ENCODE measurements at places on chromosomes 6 and 20. TPM values are rescaled to one million over a fixed set of nuclear protein-coding genes. Genes with fewer than 3 reads are reported as not detected.

DNA sequence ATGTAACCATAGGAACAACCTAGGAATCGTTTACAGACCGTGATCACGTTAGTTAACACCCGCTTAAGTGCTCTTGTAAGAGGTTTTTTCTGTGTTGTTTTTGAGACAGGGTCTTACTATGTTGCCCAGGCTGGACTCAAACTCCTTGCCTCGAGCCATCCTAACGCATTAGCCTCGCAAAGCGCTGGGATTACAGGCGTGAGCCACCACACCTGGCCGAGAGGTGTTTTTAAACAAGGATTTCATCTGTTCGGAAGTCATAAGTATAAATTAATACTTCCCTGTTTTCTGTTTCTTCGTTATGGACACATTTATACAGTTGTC is 727 bp downstream of the MRS2 start:
- H3K4me3 ChIP-seq: peak overlapping the region; percentile 100
- H3K36me3 ChIP-seq: no peaks in the 10 kb centered on the region
- no peaks in the 10 kb centered on the region for H3K27me3 ChIP-seq

- H3K36me3 ChIP-seq: no peaks in the 10 kb centered on the region
- no peak for DNase-seq
- no peaks in the 10 kb centered on the region for H3K27me3 ChIP-seq
Measured at GRCh38 chr20:61092251-61092650, 159.8 kb upstream of the CDH4 start.

GRCh38 chr6:50524341-50524740 is 189.0 kb upstream of the TFAP2D start:
- H3K4me3 ChIP-seq: no peak overlapping the region
- H3K27ac ChIP-seq: no peak overlapping the region
- no peak for DNase-seq
- H3K4me1 ChIP-seq: no peaks in the 10 kb centered on the region

- no peak overlapping the region for H3K4me3 ChIP-seq
- no peaks in the 10 kb centered on the region for H3K27me3 ChIP-seq
- no peaks in the 10 kb centered on the region for H3K4me1 ChIP-seq
- no peak for DNase-seq
Measured at GRCh38 chr6:119284861-119285521, 64.6 kb downstream of the MAN1A1 start.

DNA sequence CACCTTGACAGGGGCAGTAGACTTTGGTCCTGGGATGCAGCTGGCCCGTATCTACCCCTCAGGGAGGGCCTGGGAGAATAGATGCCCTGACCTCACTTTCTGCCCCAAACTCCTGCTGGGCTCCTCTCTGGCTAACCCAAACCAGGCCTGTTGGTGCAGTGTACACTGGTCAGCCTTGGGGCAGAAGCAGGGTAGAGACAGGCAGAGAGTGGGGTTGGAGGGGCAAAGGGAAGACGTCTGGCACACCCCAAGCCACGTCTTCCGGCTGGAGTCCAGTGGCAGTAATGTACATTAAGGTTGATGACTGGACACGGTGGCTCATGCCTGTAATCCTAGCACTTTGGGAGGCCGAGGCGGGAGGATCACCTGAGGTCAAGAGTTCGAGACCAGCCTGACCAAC is 9.3 kb downstream of the DDR1 start:
- no peaks in the 10 kb centered on the region for H3K4me1 ChIP-seq
- DNase-seq: no peak
- H3K36me3 ChIP-seq: peaks cover 89% of the 10 kb centered on the region

TFAP2B gene
- total RNA-seq: not detected

DNA sequence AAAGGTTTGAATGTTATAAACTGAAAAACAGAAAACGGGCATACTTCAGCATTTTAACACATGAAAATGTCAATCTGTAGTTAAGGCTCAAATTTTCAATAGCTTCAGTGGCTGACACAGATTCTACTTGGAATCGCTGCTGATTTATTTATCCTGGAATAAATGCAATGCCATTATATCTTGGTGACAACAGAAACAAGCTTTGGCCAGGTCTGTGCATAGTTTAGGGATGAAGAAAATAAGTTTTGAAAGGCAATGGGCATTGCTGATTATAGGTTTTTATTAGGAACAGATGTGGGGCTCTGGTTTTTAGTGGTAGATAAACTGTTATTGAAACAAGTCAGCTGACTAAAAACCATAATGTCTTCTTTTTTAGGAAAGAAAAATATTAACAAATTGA is 96.8 kb upstream of the SOX4 start:
- H3K27ac ChIP-seq: no peak overlapping the region
- no peaks in the 10 kb centered on the region for H3K36me3 ChIP-seq
- H3K27me3 ChIP-seq: no peaks in the 10 kb centered on the region

- H3K27ac ChIP-seq: no peak overlapping the region
- H3K36me3 ChIP-seq: peaks cover 4% of the 10 kb centered on the region
- DNase-seq: no peak
- H3K4me1 ChIP-seq: no peaks in the 10 kb centered on the region
- H3K4me3 ChIP-seq: no peak overlapping the region
Measured at GRCh38 chr20:54611708-54612412, 136.5 kb downstream of the DOK5 start.

DNA sequence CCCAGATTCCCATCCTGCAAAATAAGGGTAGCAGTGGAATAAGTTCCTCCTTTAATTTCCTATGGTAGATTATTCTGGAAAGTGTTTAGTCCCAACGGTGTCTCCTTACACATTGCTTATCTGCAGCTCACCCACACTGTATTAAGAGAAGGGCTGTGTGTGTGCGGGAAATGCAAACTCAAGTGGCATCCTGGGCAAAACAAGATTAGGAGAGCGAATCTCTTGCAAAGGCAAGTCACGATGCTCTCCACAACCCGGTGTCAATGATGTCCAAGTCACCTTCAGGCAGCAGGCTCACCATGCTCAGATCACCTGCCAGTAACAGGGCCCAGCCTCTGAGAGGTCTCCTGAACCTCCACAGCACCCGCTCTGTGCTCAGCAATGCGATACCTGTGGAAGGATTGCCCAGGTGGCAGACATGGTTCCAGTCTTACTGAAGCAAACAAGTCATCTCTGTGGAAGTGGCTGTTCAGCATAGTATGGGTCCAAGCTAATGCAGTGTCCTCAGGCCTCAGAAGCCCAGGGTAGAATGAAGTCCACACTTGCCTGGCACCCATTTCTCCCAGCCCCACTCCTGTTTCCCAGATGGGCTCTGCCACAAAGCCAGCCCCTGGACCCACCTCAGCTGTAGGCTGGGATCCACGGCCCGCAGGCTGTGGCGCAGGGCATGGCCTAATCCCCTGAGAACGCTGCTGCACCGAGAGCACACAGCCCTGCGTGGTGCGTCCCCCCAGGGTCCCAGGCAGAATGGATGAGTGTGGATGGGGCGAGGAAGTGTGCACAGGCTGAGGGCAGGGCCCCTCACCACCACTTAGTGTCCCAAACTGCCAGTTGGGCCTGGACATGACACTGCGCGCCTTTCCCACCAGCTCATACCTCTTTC is 101.2 kb downstream of the PXDC1 start:
- H3K27ac ChIP-seq: no peak overlapping the region
- DNase-seq: no peak
- no peaks in the 10 kb centered on the region for H3K4me1 ChIP-seq
- no peak overlapping the region for H3K4me3 ChIP-seq
- no peaks in the 10 kb centered on the region for H3K27me3 ChIP-seq
- no peaks in the 10 kb centered on the region for H3K36me3 ChIP-seq

GRCh38 chr6:24458134-24458533 is 31.2 kb downstream of the GPLD1 start:
- H3K36me3 ChIP-seq: no peaks in the 10 kb centered on the region
- DNase-seq: no peak
- H3K27ac ChIP-seq: no peak overlapping the region
- no peaks in the 10 kb centered on the region for H3K27me3 ChIP-seq

GRM1 gene
- 4.1 TPM for total RNA-seq

DNA sequence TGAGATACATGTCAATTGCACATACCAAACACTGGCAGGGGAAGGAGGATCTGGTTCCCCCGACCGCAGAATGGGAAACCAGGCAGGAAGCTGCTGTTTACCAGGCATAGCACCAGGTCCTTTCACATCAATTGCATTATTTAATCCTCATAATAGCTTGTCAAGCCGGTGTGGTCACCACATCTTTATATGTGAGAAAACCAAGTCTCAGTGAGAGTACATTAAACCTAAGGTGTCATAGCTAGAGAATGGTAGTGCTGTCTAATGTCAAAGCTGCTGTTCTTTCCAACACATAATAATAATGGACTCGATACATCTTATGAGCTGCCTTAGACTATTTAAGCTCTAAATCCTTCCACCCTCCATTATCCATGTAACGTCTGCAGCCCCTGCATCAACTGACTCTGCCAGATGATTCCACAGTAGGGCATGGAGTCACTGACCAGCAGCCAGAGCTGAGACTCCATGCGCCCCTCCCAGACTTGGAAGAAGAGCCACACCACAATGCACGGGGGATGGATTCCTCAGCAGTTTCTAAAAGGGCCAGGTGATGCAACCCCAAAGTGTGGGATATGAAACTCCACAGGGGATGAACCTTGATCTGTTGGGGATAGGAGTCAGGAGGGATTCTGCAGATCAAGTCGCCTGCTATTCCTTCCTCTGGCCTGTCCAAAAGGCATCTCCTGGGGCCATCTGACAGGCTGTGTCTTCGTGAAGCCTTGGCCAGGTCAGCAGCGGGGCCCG is 71.8 kb downstream of the GPR6 start:
- peaks cover 9% of the 10 kb centered on the region for H3K27me3 ChIP-seq
- no peaks in the 10 kb centered on the region for H3K36me3 ChIP-seq
- no peak for DNase-seq
- H3K27ac ChIP-seq: no peak overlapping the region

GSTA3 gene
- not detected for total RNA-seq

- no peaks in the 10 kb centered on the region for H3K27me3 ChIP-seq
- no peak overlapping the region for H3K4me3 ChIP-seq
- H3K36me3 ChIP-seq: no peaks in the 10 kb centered on the region
- DNase-seq: peak; percentile 68
- peak overlapping the region; percentile 78 for H3K27ac ChIP-seq
Measured at GRCh38 chr6:15621203-15622044, 41.4 kb downstream of the DTNBP1 start.

UFL1 gene
- 25.7 TPM for total RNA-seq

- H3K36me3 ChIP-seq: no peaks in the 10 kb centered on the region
- H3K27ac ChIP-seq: no peak overlapping the region
- no peaks in the 10 kb centered on the region for H3K27me3 ChIP-seq
- H3K4me1 ChIP-seq: peaks cover 14% of the 10 kb centered on the region
- DNase-seq: no peak
Measured at GRCh38 chr6:118865100-118865391, 28.9 kb upstream of the ASF1A start.

DNA sequence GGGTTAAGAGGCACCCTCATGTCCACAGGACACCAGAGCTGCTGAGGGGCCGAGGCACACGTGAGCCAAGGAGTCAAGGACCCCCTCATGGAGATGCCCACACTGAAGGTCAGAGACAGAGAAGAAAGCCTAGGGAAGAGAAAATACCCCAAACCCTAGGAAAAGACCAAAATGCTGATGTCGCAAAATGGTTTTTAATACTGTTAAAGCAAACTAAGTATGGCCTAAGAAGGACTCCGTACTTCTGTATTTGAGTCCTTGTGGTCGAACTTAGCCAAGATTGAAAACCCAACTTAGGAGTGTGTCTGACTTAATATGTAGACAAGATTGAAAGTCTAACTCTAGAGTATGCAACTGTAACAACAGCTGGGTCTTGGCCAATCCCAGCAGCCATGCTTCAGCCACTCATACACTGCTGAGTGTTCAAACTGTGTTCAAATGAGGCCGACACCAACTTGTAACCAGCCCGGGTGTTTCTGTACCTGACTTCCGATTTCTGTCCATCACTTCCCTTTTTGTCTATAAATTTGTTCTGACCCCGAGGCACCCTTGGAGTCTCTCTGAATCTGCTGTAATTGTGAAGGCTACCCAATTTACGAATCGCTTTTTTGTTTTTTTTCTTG is 92.6 kb upstream of the AGPAT4 start:
- no peaks in the 10 kb centered on the region for H3K36me3 ChIP-seq
- H3K4me1 ChIP-seq: no peaks in the 10 kb centered on the region
- H3K4me3 ChIP-seq: no peak overlapping the region

DNA sequence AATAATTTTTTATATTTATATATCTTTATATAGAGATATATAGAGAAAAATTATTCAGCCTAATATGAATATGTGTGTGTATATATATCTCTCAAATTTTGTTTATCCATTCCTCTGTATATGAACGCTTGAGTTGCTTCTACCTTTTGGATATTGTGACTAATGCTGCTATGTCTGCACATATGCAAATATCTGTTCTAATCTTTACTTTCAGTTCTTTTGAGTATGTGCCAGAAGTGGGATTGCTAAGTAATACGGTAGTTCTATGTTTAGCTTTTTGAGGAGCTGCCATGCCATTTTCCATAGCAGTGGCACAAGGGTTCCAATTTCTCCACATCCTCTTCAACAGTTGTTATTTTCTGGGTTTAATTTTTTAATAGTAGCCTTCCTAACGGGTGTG is 72.8 kb upstream of the CEP85L start:
- no peaks in the 10 kb centered on the region for H3K36me3 ChIP-seq
- no peak overlapping the region for H3K4me3 ChIP-seq
- H3K27me3 ChIP-seq: no peaks in the 10 kb centered on the region
- no peak overlapping the region for H3K27ac ChIP-seq
- no peaks in the 10 kb centered on the region for H3K4me1 ChIP-seq
- DNase-seq: no peak

Measured in heart left ventricle (tissue), 16 donors.